Activated CD8-positive, alpha-beta memory T cell treated with anti-CD3 and anti-CD28 coated beads for 48 hours (primary cell): ENCODE measurements at places on chromosomes 13 and 19.
A peak's percentile ranks its signal among the peaks of the same experiment; 100 is the strongest.

DNA sequence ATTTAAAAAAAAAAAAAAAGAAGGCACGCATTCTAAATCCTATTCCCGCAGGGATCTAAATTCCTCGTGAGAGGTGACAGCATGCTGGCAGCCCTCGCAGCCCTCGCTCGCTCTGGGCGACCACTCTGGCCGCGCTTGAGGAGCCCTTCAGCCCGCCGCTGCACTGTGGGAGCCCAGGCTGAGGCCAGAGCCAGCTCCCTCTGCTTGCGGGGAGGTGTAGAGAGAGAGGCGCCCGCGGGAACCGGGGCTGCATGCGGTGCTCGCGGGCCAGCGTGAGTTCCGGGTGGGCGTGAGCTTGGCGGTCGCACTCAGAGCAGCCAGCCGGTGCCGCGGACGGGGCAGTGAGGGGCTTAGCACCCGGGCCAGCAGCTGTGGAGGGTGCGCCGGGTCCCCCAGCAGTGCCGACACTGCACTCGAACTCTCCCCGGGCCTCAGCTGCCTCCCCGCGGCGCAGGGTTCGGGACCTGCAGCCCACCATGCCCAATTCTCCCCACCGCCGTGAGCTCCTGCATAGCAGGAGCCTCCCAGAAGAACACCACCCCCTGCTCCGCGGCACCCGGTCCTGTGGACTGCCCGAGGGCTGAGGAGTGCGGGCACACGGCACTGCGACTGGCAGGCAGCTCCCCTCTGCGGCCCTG is 553.9 kb downstream of the LMO7 start:
- no peak for DNase-seq

DNA sequence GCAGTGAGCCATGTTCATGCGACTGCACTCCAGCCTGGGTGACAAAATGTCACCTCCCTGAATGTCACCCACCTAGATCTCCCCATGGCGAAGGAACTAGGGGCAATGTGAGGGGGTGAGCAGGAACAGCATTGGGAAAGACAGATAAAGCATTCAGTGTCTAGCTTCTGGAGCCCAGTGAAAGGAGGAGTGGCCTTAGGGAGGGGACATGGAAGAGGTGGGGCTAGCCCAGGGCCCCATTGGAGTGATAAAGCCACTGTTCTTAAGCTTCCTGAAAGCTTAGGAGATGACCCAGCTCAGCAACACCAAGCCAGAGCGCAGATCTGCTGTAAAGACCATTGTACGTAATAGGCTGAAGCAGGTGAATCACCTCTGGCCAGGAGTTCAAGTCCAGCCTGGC is 13.0 kb upstream of the KCNN1 start:
- no peak for DNase-seq

DNA sequence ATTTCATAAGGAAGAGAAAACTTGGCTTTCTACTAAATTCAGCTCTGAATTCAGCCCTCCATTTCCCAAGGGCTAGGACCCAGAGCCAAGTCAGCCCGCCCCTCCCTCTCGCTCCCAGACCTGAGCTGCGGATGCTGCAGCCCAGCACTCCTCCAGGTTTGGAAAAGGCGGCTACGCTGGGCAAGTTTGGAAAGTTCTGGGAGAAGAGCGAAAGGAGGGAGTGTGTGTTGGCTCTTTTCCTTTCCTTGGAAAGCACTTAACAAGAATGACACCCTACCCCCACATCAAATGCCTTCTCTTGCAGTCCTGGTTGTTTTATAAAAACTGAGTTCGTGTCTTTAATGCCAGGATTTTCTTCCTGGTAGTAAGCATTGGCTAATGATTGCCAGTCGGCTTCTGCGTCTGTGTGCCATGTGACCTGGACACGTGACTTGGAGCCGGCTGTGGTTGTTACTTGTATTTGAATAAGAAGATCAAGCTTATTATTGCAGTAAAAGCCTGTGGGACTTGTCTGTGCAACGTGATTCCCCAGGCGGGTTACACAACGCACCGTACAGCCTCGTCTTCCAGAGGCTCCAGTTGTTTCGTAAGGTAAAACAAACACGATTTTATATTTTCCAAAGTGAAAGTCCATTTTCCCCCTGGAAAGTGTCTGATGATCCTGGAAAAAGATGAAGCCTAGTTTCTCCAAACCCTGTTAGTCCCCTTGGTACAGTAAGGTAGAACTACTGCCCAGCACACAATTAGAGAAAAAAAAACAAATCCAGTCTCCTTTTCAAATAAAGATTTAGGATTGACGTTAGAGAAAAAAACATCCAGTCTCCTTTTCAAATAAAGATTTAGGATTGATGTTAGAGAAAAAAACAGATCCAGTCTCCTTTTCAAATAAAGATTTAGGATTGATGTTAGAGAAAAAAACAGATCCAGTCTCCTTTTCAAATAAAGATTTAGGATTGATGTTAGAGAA is 26.8 kb upstream of the UBE2L5 start:
- no peak for DNase-seq

- no peak for DNase-seq
Observed at GRCh38 chr19:5665781-5666513, 14.4 kb downstream of the MICOS13 start.

- peak; percentile 87 for DNase-seq
Observed at GRCh38 chr13:24922745-24923591, 159.0 kb downstream of the RNF17 start.

DNA sequence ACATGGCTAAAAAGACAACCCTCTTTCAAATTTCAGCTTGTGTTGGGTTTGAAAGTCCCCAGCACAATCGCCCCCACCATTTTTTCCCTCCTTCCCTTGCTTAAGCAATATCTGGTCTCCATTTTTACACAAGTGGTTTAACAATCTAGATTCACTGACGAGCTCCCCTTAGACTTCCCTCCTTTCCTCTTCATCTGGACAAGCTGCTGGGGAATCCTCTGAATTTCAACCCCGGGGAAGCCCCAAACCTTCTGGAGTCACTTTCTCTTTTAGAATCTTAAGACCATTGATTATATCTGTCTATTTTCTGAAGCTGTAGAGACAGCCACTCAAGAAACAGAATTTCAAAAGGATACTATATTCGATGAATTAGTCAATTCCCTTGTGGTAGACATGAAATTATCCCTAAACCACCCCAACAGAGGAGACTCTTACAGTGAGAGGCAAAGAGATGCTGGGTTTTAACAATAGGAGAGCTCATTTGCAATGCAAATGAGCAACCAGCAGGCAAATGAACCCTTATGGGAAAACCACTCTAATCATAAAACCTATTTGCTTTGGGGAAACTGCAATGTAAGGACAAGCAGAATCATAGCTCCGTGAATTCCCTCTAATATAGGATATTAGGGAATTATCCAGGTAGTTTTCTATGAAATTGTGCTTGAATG is 78.9 kb downstream of the TEX26 start:
- no peak for DNase-seq

DNA sequence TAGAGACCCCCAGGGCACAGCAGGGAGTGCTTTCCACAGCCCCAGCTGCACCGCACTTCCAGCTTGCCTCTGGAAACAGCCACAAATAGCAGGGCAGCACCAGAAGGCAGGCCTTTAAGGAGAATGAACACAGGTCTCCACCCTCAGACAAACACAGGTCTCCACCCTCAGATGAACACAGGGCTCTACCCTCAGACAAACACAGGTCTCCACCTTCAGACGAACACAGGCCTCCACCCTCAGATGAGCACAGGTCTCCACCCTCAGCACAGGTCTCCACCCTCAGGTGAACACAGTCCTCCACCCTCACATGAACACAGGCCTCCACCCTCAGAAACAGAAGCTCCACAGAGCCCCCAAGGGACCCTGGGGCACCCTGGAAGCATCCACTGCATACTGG is 51.7 kb downstream of the C1QTNF9 start:
- DNase-seq = no peak

DNA sequence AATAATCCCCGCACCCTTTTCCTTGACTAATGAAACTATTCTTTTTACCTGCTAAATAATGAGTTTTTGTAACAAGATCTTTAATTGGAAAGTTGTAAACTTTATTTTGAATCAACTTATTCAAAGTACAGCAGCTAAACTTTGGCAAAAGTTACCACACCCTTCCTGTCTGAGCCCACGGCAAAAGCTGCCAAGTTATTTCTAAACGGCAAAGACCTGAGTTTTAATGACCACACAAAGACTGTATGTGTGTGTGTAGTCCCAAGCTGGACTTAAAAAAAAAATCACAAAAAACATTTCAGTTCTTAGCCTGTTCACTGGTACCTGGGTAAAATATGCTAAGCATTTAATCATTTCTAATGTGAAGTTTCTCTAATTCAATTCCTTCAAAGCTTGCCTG is 60.7 kb downstream of the ZAR1L start:
- no peak for DNase-seq

DNA sequence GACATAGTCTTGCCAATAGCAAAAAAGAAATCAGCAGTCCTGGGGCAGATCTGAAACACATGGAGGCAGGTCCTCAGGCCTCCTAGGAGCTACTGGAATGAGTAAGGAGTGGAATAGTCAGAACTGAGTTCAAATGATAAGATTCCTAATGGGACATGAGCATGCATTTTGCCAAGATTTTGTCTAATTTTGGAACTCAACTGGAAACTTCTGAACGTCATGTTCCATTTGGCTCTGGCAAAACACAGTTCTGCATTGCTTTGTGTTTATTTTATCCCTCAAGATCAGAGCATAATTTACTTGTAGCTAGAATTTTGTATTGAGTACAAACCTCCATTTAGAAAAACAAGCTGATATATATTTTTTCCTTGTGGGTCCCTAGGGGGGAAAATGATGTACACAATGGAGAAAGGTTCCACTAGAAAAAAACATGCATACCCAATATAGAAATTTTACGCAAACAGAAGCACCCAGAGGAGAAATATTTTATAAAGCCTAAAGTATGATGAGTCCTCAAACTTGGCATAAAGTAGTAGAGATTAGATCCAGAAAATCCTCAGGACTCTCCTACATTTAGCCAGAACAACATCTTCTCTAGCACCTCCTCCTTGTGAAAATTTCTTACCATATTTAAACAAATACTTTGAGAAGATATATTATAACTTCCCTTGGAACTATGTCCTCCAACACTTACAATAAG is 149.0 kb upstream of the SERP2 start:
- DNase-seq = no peak

- DNase-seq = no peak
Observed at GRCh38 chr19:3785938-3786824, at the start of gene MATK. Gene MATK, minus strand, starts transcription at chr19:3786381. Its CDS starts 1,246 bp downstream, at chr19:3785135.

GRCh38 chr13:36999054-36999714 is at the start of gene ALG5:
Gene ALG5, minus strand, starts transcription at chr13:36999340. Its CDS starts 40 bp downstream, at chr13:36999300.
- peak; percentile 86 for DNase-seq

- DNase-seq = no peak
Observed at GRCh38 chr19:28065026-28065425, 1147.9 kb downstream of the UQCRFS1 start.

DNA sequence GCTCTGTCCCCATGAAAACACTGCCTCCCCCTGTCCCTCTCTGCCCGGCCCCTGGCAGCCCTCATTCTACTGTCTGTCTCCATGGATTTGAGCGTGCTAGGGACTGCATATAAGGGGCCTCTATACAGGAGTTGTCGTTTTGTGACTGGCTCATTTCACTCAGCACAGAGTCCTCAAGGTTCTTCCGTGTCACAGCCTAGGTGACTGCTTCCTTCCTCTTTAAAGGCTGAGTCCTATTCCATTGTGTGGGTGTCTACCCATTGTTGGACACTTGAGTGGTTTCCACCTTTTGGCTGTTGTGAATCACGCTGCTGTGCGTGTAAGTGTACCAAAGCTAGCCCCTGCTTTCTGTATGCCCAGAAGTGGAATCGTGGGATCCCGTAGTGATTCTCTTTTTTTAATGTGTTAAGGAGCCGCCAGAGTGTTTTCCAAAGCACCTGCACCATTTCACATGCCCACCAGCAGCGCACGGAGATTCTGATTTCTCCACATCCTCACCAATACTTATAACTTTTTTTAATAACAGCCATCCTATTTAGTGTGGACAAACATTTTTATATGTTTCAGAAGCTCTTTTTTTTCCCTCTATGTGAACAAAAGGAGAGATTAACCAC is 116.7 kb downstream of the COL4A2 start:
- DNase-seq = no peak

DNA sequence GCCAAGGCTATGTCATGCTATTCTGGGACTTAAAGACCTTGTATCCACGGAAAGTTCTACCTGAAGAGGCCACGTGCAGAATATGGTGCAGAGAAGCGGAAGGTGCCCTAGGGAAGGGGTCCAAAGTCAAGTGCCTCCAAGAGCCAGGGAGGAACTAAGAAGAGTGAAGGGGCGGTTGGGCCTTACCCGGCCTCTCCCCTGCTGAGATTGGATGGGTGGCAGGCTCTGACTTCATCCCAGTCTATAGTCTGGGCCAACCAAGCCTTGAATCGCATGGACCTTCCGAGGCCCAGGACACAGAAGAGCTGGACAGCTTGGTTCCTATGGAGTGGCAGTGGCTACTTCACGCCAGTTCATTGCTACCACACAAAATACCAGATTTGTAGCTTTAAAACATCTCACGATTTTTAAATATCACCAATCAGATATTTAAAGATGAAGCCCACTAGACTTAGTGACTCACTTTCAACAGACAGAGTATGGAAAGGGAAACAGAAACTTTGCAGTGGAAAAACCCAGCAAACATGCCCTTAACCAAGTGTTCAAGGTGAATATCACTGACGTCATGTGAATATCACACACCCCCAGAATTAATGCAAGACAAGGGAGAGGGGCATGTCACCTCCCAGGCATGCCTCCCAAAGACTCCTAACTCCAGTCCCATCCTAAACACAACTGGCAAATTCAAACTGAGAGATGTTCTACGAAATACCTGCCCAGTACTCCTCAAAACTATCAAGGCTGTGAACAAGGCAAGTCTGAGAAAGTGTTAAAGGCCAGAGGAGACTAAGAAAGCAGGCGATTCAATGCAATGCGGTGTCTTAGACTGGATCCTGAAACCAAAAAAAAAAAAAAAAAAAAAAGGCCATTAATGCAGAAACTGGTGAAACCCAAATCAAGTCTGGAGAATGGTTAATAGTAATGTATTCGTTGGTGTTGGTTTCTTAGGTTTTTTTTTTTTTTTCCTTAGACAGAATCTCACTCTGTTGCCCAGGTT is 10.2 kb downstream of the C19orf12 start:
- no peak for DNase-seq

GRCh38 chr19:5935473-5936291 is 21.6 kb downstream of the CAPS start:
- DNase-seq = no peak
